ENCODE measurements at places on chromosomes 2 and 18.

GRCh38 chr2:138415985-138416384 lies 85.6 kb upstream of the SPOPL start:
- DNase-seq = no peak

DNA sequence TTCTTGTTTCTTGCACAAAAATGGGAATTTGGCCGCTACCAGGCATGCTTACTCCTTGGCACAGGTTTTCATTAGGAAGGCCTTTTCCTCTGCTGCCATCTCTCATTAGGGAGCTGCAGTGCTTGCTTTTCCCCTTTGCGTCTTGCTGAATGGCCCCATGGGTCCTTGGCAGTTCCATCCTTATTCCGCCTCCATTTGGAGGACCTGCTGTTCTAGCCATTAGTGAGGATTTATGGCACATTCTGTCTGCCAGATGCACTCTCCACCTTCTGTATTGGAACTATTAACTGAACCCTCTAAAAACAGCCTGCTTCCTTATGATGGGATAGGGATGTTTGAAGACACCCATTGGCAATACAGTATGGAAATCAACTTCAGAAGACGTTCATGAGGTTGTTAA lies 103.5 kb upstream of the NOSTRIN start:
- no peak for DNase-seq

DNA sequence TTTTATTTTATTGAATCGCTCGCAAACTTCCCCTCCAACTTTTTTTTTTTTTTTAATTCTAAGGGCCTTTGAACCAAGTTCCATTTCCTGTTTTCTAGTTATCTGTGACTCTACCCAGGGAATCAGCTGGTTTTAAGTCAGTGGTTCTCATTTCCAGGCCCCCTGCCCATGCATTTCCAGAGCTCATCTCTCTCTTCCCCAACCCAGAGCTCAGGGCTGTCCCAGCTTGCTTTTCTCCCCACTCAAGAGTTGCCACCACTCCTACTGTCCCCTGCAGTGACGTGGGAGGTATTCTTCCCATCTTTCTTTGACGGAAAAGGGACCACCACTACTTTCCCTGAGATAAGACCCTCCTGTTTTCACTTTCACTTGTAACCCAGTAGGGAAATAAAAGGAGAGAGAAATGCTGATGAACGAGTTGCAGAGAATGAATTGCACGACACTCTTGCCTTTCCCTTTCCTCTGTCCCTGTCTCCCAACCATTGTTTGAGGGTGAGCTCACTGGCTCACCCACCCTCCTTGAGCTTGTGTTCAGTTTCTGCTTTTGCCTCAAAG lies 42.1 kb downstream of the TET3 start:
- DNase-seq = no peak

DNA sequence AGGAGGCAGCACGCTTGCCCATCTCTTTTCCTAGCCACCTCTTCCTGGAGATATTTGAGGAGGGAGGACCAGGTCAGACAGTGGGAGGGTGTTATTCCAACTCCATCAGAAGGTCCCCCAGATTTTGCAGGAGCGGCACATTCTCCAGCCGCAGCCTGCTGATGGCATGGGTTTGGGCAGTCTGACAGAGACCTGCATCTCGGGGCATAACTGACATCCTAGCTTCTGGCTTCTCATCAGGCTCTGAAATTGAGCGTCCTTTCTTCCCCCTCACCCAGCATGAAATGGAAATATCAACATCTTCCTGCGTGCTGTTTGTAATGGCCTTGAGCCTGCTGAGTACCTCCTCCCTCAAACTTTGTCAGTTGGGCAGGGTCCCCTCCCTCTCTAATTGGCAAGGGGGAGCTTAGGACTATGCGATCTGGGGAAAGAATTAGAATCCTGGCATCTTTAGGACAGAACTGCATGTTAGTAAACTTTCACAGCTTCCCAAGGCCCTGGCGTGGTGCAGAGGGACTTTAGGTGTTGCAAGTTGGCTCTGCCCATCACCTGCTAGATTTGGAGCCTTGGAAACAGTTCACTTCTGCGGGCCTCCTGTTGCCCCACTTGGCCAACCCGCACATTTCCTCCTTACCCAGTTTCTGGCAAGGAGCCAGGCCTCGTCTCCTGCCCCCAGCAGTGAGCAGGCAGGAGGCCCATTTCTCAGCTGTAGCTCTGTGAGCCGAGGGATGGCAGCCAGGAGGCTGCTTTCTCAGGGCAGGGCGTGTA lies 2.2 kb downstream of the ITM2C start:
- no peak for DNase-seq

- DNase-seq = no peak
Measured at GRCh38 chr2:224038049-224038829, 847 bp downstream of the SERPINE2 start.

DNA sequence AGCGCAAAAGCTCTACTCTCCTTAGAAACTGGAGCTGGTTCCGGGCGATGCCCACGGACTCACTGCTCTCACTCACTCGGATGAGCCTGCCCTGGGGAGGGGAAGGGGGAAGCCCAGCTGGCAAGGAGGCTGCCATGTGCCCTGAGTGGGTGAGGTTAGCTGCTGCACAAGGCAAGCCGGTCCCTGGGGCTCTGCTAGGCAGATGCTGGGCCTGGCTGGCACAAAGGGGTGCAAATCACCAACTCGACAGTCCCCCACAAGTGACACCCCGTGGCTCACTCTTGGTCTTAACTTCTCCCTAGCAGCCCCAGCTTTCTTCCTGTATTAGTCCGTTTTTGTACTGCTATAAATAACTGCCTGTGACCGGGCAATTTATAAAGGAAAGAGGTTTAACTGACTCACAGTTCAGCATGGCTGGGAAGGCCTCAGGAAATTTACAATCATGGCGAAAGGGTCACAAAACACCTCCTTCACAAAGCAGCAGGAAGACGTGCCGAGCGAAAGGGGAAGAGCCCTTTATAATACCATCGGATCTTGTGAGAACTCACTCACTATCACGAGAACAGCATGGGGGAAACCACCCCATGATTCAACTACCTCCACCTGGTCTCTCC lies 33.2 kb downstream of the ADCY3 start:
- DNase-seq = no peak

DNA sequence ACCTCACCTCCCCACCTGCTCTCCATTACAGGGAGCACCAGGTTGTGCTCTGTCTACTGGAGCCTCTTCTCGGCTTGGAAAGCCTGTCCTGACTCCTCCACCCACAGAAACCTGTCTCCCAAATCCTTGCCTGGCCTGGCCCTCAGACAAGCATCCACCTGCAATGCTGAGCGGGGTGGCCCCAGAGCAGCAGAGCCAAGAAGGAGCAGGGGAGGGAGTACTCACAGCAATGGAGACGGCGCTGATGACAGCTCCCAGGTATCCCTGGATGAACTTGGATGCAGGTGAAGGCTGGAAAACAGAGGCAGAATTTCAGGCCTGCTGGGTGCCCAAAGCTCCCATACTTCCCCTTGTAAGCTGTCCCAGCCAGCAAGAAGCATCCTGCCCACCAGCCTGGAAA lies 72.8 kb downstream of the SFXN5 start:
- DNase-seq = no peak

DNA sequence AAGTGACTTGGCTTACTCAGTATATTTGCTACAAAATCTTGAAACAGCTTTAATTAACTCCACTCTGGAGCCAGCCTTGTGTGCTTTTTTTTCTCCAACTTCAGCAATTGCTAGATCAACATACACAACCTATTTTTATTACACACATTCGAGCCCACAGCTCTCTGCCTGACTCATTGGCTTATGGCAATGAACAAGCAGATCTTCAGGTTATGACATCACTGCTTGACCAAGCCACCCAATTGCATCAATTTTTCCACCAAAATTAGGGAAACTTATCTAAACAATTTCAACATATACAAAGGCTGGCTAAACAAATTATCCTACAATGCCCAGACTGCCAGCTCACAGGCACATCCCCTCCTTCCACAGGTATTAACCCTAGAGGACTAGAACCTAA lies 39.6 kb upstream of the PDK1 start:
- DNase-seq = no peak

DNA sequence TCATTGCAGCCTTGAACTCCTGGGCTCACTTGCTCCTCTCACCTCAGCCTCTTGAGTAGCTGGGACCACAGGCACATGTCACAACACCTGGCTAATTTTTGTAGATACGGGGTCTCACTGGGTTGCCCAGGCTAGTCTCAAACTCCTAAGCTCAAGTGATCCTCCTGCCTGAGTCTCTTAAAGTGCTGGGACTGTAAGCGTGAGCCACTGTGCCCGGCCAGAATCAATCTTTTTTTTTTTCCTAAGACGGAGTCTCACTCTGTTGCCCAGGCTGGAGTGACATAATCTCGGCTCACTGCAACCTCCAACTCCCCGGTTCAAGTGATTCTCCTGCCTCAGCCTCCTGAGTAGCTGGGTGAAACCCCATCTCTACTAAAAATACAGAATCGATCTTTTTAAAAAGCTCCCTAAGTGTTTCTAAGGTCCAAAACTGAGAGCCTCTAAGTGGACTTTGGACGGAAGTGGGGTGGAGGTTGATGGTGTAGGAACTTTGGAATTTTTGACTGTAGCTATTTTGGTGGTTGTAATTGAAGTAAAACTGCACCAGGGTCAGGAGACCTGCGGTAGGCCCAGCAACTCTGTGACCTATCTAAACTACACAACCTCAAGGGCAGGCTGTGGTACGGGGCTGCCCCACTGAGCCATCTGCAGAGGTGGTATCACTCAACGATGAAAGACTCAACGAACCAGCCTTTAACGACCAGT lies 82.9 kb downstream of the POLR1A start:
- no peak for DNase-seq

Measured in brain pericyte (primary cell).